ENCODE measurements at places on chromosomes 5 and 9.

DNA sequence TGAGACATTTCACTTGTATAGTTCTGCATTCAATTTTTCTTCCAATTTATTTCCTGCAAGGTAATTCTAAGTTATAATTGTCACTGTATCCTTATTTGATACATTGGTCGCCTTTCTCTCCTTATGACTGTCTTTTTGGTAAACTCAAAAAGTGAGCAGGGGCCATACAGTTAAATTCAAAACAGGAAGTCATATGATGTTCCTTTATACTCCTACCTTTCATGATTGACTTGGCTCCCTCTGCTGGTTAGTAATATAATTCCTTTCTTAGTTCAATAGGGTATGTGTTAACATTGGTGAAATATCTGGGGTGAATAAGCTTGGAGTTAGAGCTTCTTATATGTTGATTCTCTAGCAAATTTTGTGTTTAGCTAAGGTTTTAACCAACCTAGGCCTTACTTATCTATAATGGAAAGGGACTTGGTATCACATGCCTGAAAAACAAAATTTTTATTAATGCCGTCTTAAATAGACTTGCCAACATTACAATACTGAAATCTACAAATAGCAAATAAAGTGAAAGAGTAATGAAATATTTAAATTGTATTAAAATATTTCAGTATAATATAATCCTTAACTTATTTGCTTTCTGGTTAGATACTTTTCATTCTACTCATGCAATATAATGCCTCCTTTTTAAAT, 6.0 kb upstream of the NIPBL start:
- DNase-seq: peak; percentile 87

GRCh38 chr5:21654556-21654955, 1198.6 kb downstream of the CDH12 start:
- DNase-seq: no peak

GRCh38 chr9:112140936-112141335, 34.2 kb downstream of the SUSD1 start:
- no peak for DNase-seq

DNA sequence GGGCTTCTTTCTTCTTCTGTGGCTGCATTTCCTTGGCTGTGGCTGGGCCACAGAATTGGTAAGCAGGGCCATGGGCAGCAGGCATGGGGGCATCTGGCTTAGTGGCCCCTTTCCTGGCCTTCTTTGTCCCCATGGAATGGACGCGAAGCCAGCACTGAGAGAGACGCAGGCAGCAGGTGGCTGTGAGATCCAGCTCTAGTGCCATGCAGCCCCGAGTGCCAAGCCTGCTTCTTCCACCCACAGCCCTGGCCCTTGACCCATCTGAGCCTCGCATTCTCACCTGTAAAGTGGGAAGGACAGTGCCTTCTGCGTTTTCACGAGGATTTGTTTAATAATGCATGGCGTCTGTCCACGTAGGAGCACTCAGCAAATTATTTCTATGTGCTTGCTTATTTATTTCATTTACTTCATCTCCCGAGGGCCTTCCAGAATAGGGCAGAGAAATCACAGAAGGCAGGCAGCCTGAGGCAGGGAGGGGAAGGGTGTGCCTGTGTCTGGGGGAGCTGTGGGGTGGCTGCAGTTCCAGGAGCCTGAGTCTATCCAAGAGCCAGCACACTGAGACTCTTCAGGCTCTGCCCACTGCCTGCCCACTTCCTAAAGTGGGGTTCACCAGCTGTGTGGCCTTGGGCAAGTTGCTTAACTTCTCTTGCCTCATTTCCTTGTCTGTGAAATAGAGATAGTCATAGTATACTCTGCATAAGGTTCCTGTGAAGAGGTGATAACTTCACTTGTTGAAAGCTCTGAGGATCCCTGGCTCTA, 55.2 kb downstream of the NTNG2 start:
- no peak for DNase-seq

DNA sequence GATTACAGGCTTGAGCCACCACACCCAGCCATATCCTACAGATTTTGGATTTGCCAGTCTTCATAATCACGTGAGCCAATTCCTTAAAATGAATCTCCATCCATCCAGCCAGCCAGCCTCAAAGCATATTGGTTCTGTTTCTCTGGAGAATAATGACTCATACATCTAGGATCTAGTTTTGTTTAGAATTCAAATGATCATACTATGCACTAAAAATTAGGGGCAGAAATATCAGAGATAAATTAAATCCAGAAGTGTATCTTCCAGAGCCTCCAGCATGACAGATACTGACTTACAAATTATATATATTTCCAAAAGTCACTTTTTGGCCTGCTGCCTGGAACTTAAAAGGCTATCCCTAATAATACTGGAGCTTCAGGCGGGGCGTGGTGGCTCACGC, 119.1 kb upstream of the NR5A1 start:
- DNase-seq: no peak

DNA sequence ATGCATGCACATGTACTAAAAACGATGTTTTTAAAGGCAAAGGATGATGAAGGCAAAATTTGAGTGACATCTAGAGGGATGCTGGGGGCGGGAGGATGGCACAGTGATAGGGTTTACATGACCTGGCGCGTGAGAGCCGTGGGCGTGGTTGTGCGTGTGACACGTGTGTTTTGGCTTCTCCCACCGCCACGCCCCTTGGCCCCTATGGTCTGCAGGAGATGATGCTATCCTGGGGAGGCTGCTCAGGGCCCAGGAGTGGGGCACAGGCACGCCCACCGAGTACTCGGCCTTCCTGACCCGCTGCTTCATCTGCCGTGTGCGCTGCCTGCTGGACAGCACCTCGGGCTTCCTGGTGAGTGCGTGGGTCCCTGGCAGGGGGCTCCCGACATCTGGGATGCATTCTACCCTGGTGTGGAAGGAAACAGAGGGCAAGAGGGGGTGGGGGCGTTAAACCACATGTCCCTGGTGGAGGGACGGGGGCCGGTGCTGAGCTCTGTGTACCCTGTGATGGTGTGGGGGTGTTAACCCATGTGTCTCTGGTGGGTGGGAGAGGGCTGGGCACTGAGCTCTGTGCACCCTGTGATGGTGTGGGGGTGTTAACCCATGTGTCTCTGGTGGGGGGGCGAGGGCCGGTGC, 19.2 kb upstream of the EXOC3 start:
- no peak for DNase-seq

GRCh38 chr5:116273448-116274242, 188.8 kb downstream of the COMMD10 start:
- DNase-seq: no peak

DNA sequence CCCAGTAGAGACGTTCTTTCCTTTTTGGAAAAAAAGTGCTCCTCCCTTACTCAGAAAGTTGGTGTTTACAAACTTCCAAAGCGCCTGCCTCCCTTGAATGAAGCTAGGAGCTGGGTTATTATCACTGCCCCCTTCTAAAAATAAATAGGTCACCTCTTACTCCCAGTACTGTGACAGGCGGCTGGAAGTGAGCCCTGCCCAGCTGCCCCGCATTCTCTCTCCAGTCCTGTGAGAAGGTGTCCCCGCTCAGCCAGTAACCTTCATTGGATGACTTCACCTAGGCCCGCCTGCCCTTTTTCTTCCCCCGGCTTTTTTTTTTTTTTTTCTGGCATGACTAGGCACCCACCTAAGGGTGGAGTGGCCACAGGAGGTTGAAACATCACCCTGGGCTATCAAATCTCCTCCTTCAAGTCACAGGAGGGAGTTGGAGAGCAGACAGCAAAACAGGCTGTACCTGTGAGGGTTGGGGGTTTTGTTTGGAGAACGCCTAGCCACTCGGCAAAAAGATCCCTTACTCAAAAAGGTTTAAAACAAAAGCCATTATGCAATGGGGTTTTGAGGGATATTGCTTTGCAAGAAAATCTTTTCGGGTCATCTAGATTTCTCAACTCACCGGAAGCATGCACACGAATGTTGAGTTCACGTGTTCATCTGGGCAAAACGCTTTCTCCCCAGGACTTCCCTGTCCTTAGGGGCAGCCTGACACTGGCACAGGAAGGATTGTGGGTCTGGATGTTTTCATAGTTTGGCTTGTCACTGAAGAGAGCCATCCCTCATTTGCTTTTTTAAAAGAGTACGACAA, 43.3 kb upstream of the ZNF622 start:
- peak; percentile 89 for DNase-seq

- DNase-seq: peak; percentile 85
Measured at GRCh38 chr5:81371354-81371876, 22.5 kb downstream of the ACOT12 start.

DNA sequence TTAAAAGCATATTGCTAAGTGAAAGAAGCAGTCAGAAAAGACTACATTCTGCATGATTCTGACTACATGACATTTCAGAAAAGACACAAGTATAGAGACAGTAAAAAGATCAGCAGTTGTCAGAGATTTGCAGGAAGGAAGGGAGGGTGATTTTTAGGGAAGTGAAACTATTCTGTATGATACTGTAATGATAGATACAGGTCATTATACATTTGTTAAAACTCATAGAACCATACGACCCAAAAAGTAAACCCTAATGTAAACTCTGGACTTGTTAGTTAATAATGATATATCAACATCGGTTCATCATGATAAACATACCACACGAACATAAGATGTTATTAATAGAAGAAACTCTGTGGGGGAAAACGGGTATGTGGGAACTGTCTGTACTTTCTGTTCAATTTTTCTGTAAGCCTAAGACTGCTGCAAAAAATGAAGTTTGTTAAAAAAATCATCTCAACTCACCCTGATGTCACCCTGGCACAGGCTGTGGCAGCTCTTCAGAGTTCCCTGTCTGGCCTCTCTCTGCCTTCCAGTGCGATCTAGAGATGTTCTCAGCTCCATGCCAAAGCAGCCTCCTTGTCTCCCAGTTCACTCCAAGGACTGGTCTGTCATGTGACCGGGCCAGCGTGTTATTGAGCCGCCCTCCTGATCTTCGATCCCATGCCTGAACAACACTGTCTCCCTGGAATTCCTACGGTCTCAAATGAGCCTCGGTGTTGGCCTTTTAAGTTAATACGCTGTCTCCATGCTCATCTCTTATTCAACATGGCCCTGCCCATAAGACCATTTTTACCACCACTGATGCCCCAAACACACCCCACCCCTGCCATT, 35.4 kb downstream of the PRLR start:
- no peak for DNase-seq

DNA sequence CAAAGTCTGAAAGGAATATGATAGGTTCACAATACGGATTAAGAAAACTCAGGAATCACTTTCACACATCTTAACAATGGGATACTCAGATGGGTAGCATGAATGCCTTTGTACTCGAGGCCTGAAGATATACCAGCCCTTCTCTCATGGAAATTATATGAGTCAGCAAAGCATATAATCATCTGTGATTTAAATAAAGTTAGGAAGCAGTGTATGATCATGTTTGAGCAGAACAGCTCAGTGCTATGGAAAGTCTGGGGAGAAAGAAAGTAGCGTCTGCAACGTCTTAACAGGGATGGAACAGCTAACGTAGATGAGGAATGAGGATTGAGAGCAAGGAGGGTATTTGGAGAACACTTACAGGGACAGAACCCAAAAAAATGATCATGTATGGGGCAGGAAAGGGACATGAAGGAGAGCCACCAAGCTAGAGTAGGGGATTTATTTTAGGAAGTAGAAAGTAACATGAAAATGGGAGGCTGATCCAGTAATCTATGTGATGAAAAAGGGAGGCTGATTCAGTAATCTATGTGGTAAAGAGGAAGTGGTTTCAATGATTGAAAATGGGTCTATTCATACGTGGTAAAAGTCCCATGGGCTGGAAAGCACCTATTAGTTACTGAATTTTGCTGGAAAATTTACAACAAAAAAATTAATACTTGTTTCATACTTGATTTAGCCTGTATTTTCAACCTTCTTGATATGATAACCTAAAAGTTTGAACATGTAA, 85.9 kb downstream of the GNA14 start:
- DNase-seq: no peak

DNA sequence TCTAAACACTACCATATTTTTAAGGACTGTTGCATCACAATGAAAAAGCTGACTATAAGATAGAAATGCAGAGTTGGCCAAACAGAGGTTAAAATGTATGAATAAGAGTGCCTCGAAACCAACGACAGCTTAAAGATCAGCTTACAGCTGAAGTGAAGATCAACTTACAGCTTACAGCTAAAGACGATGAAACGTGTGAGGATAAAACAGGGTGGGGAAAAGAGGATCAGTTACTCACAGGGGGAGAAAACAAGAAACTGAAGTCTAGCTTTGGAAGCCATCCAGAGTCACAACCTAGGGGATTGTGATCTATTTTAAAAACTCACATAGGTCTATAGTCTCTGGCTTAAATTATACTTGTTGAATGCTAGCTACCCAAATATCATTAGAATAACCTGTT, 220.0 kb downstream of the SNCAIP start:
- DNase-seq: no peak

DNA sequence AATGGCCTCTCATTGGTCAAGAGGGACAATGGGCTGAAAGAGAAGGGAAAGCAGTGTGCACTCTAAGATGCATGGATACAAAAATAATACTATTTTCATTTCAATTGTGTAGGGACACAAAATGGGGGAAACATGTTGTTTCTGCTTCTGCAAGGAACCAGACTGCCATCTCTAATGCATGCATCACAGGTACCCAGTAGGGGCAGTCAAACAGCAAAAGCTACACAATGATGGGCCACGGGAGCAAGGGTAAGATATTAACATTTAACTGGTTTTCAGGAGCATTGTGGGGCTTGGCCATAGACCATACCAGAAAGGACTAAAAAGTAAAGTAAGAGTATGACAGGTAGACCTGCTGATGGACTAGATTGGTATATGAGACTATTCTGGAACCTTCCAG, 535.8 kb downstream of the SPATA31D1 start:
- DNase-seq: no peak

All from DMS53 (cell line).